ENCODE measurements at places on chromosomes 7 and 10. TPM values are rescaled to one million over a fixed set of nuclear protein-coding genes. Genes with fewer than 3 reads are reported as not detected.

DNA sequence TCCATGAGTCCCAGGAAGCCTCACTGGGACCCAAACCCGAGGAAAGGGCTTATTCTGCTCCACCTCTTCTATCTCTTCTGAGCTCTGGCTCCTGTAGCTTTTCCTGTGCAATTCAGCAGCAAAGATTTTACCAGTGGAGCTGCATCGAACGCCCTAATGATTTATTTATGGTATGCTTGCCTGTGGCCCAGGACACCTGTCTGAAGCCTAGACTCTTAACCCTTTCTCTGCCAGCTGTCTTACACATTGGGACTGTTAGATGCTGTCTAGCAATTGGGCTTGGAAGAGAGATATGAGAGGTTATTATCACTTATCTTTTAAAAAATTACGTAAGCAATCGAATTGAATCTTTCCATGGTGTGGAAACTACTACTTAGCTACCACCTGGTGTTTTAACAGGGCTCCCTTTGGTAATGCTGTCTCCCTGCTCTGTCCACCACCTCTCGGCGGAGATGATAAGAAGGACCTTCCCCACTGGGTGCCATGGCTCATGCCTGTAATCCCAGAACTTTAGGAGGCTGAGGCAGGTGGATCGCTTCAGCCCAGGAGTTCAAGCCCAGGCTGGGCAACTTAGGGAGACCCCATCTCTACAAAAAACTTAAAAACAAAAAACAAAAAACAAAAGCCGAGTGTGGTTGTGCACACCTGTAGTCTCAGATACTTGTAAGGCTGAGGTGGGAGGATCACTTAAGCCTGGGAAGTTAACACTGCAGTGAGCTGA, 8.8 kb downstream of the ACSL5 start:
- DNase-seq, result no peak

The CALML3 gene
- not detected for total RNA-seq

The EPO gene
- total RNA-seq, result not detected

The ADAMTS14 gene
- 2.9 TPM for total RNA-seq

The CACNA2D1 gene
- 33.7 TPM for total RNA-seq

DNA sequence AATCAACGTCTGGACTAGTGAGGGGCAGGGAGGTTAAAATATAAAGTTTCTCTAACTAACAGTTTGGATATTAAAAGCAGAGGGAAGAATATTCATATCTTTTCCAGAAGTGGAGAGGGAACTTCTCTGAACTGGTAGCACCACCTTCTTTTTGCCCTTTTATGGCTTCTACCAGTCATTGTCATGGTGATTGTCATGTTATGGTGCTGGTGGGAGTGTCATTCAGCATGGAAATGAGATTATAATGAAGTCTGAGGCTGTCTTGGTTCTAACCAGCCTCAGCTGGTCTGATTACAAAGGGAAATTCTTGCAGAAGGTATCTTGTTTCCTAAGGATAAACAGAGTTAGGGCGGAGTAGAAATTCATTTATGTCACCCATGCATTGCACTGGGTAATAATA, 523.8 kb downstream of the ZWINT start:
- peak; percentile 37 for DNase-seq

Data from GM23338 (cell line).